T follicular helper cell (primary cell): ENCODE measurements at places on chromosomes 2 and 18.

- DNase-seq: no peak
Observed at GRCh38 chr2:128602038-128602698, 283.5 kb upstream of the HS6ST1 start.

- no peak for DNase-seq
Observed at GRCh38 chr2:27316655-27317412, 6.1 kb downstream of the MPV17 start.

GRCh38 chr2:109726379-109727270 lies 67.5 kb upstream of the RGPD5 start:
- DNase-seq: no peak

DNA sequence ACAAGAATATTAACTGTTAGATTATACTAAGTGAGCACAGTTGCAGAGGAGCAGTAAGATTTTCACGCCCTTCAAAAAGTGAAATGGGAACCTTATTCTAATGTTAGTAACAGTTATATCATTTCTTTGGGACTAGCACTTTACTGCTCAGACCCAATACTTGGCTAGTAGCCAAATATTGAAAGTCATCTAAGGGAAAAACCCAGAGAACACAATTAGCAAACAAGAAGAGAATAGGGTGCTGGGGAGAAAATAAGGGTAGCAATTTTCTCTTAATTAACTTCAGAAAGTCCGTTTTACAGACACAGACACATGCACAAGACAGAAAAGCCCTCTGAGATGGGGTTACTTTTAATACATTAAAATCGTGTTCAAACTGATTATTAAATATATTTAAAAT lies 71.8 kb downstream of the ID2 start:
- no peak for DNase-seq

GRCh38 chr2:103991591-103991990 lies 862.3 kb upstream of the POU3F3 start:
- no peak for DNase-seq

GRCh38 chr2:22958308-22958707 lies 426.7 kb upstream of the KLHL29 start:
- no peak for DNase-seq

GRCh38 chr2:8535821-8536685 lies 145.8 kb upstream of the ID2 start:
- no peak for DNase-seq

GRCh38 chr2:28082131-28082530 lies 191.6 kb downstream of the BABAM2 start:
- no peak for DNase-seq

DNA sequence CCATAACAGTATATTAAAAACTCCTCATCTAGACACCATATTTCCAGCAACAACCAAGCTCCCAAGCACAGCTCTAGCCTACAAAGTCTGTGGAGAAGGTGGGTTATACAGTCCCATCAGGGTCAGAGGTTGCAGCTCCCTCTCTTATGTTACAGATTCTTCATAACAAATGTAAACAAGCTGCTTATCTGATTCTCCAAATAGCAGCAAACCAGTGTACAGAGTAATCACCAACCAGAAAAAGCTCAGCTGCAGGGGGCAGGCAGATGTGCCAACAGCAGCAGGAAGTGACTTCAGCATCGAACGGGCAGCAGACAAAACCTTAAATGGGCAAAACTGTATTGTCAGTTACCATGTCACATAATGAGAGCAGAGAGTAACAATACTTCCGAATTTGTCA lies 52.9 kb upstream of the NABP1 start:
- DNase-seq: peak; percentile 55

DNA sequence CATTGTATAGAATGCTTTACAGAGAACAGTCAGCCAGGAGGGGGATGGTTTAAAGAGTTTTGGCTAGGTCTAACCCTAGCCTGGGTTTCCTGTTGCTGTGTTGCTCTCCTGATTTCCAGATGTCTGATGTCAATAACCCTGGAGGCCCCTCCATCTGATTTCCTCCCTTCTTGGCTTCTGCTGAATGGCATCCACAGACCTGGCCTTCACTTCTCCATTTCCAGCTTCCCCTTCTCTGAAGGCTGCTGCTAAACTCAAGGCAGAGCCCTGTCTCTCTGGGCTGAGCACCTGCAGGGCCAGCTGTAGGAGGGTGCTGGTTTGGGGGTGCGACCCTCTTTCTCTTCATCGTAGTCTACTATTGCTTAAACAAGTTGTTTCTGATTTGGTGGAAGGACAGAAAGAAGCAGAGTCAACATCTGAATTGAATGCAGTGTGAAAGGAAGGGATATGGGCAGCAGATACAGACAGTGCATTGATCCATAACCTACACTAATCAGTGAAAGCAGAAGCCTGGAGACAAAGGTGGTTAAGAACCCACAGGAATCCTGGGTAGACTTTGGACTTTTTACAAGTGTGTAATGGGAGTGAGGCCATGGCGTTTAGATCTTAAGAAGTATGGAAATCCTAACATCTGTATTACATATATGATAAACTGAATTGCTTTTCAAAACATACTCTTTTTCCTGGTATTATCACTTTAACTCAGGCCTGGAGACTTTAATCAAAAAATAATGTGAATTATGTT lies 153.6 kb downstream of the HRH4 start:
- DNase-seq: no peak

GRCh38 chr2:109128616-109129355 lies at the start of gene SH3RF3:
Gene SH3RF3, plus strand, starts transcription at chr2:109129205.
- DNase-seq: no peak

DNA sequence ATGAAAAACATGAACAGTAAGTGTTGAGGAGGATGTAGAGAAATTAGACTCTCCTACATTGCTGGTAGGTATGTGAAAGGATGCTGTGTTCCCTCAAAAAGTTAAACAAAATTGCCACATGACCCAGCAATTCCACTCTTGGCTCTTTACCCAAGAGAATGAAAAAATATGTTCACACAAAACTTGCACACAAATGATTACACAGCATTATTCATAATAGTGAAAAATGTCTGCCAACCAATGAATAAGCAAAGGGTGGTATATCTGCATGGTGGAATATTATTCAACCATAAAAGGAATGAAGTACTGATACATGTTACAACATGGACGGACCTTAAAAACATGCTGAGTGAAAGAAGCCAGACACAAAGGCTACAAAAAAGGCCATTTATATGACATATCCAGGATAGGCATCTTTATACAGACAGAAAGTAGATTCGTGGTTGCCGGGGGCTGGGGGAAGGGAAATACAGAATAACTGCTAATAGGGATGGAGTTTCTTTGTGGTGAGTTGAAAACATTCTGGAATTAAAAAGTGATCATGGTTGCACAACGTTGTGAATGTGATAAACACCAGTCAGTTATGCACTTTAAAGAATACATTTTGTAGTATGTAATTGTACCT lies 85.4 kb upstream of the MYO3B start:
- no peak for DNase-seq

GRCh38 chr18:75230163-75231052 lies 19.8 kb downstream of the TSHZ1 start:
- no peak for DNase-seq

GRCh38 chr2:43215673-43216255 lies 10.6 kb downstream of the ZFP36L2 start:
- no peak for DNase-seq

DNA sequence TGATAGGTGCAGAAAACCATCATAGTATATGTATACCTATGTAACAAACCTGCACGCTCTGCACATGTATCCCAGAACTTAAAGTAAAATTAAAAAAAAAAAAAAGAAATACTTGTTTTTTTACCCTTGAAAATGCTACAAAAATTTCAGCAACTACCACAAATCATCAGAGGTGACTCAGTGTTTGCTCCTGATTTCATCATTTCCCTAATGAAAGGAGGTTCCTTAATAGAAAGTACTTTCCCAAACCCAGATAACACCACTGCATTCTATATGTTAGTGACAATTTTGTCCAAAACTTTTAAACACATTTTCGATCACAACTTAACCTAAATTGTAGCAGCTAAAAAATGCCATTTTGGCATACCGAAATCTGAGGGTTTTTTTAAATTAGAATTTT lies 163.3 kb downstream of the SLC39A10 start:
- no peak for DNase-seq

- no peak for DNase-seq
Observed at GRCh38 chr18:5879479-5879882, 15.8 kb downstream of the TMEM200C start.

- DNase-seq: no peak
Observed at GRCh38 chr18:23530195-23530594, 26.9 kb downstream of the RMC1 start.

GRCh38 chr2:144431998-144432397 lies 87.9 kb downstream of the ZEB2 start:
- DNase-seq: no peak

GRCh38 chr2:44981714-44982108 lies 27.5 kb downstream of the SIX2 start:
- DNase-seq: peak; percentile 44

DNA sequence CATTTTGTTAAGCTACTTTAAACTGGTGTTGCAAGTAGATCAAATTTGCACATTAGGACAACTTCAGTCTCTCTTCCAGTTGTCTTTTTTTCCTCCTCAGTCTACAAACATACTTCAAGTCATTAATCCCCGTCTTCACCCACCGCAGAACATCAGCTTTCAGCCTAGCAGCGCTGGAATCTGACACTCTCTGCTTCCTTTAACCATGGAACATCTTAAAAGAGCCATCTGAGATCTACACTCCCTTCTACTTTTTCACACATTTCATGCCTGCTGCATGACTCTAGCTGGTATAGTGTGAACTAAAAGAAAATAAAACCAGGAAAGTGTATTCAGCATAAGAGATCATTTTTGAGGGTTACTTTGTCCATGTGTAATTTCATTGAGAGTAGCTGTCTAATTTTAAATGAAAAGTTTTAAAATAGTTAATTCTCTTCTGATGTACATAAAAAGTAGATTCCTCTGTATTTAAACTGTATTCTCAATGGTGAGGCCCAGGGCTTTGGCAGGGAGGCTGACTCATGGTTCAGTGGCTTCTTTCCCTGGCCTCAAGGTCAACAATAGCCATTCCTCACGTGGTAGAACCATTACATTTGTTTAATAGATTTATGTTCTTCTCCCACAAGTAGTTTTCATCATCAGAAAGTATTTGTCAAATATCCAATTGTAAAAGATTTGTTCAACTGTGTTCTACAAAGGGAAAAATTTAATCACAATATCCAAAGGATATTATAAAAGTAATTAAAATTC lies 16.5 kb downstream of the SGPP2 start:
- no peak for DNase-seq

DNA sequence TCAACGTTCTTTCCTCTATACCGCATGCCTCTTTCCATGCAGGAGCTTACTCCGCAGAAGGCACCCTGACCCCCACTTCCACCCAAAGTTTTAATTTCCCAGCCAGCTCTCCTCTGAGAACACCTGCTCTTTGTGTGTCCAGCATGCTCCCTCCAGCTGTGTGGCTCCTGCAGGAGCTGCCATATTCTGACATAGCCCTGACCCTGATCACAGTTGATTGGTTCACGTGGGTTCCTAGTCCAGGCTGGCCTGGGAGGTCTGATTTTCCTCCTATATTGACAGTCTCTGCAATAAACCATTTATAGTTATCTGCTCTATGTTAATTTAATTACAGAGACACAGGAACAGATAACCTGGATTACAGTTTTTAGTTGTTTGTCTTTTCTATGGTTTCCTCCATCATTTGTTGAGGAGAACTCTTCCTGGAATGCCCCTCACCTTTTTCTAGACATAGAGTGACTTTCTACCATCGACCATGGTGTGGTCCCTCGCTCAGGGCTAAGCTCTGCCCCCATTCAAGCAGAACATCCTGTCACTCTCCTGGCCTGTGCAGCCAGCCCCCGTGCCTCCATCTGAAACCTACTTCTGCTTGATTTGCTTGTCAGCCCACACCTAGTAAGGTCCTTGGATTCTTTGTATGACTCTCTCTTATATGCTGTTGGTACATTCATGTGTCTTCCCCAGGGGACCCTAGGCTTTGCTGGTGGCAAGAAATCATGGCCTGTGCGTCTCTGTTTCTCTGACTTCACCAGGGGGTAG lies 231.5 kb downstream of the LPIN1 start:
- DNase-seq: no peak

DNA sequence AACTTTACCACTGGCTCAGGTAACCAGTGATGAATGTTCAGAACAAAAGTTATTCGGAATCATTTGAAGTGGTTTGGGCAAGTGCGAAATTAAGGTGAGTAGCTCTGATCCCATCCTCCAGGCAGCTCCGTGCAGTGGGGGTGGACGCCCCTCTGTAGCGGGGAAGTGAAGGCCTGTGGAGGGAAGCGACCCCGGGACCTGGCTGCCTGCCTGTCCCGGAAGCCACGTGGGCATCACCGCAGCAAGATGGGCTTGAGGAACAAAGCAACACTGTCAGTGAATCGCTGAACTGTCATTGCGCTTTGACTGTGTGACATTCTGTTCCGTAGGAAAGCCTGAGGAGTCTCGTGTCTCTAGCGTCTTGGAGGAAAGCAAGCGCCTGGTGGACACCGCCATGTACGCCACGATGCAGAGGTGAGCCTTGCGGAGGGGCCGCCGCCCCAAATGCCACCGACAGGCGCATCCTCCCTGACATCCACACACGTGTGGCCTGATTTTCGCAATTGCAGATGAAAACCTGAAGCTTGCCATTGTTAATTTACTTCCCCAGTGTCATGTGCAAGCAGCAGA lies 9.5 kb downstream of the TPO start:
- DNase-seq: no peak

- no peak for DNase-seq
Observed at GRCh38 chr2:149313512-149313972, 16.8 kb upstream of the LYPD6 start.

DNA sequence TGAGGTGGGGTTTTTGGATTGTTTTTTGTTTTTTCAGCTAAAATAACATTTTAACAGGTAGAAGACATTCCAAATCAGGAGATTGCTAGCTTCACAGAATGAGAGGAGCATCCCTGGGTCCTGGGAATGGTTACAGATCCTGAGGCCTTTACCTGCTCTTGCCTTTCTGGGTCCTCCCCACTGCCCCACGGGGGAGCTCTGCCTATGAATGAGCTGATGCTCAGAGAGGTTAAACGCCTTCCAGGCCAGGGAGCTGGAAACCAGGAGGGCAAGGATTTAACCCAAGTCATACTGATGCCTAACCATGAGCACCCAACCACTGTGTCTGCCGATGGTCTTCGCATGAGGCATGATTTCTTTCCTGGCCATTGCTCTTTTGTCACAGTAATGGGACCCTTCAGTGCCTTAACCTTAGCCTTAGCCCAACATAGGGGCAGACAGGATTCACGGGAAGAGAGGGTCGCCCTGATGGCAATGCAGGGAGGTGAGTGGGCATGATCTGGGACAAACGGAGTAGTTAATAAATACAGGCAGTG lies 16.1 kb downstream of the MOCOS start:
- no peak for DNase-seq

- DNase-seq: no peak
Observed at GRCh38 chr2:26654061-26654340, 12.8 kb upstream of the CIB4 start.
